ENCODE measurements at places on chromosomes 5 and 9. TPM values are rescaled to one million over a fixed set of nuclear protein-coding genes. Genes with fewer than 3 reads are reported as not detected.
A peak's percentile ranks its signal among the peaks of the same experiment; 100 is the strongest.

- no peak for DNase-seq
These were observed 5.6 kb downstream of the JMY start for GRCh38 chr5:79241535-79241979.

DNA sequence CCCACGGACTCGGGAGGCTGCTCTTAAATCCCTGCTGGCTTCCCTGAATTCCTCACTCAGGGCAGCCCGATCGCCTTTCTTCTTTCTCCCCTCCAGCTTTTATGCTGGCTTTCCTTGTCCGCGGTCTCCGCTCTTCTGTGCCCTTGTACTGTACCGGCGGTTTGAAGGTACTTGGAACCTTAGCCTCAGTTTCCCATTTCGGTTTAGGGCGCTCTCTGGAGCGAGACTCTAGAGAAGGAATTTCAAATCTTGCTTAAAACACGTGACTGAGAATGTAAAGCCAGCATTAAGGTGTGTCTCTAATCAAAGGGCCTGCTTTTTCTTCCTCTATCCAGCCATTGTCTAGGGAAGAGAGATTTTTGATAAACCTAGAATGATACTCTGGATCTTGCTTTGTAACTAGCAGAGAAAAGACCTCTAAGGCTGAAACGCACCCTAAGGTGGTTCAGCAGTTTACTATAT is 650 bp downstream of the GPR107 start:
- DNase-seq = peak; percentile 46

DNA sequence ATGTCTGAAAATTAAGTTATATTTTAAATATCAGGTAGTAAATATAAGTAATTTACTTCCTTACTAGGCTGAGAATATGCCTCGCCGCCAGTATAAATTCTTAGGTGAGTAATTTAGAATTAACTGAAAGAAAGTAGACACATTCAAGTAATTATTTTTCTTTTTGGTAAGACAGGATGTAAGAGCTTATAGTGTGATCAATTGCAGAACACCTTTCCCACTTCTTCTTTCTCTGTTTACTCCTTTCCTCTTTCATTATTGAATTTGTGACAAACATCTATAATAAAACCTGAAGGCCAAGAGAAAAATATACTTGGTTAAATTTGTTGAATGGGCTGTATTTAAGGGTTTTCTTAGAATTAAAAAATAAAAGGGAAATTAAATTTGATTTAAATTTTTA is 195.1 kb upstream of the CDKN2B start:
- DNase-seq = no peak

- DNase-seq = no peak
These were observed 42.2 kb downstream of the SECISBP2 start for GRCh38 chr9:89360465-89360864.

DNA sequence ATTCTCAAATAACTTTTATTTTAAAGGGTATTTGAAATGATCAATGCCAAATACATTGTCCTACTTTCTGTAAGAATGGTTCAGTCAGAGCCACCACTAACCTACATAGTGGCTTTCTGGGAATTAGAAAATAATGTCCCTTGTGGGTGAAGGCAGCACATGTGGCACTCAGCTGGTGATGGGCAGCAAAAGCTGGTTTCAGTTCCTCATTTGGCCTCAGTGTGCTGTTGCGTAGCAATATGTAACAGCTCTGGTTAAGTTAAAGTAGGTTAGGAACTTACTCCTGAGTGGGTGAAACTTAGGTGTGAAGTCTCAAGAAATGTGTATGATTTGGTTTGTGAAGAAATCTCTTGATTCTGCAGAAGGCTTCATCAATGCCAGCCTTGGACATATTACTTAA is 99.6 kb upstream of the SPEF2 start:
- no peak for DNase-seq

GRCh38 chr9:72763022-72763421 is 189.8 kb downstream of the ALDH1A1 start:
- no peak for DNase-seq

GRCh38 chr5:139384591-139385051 is 1.5 kb upstream of the SLC23A1 start:
- no peak for DNase-seq

DNA sequence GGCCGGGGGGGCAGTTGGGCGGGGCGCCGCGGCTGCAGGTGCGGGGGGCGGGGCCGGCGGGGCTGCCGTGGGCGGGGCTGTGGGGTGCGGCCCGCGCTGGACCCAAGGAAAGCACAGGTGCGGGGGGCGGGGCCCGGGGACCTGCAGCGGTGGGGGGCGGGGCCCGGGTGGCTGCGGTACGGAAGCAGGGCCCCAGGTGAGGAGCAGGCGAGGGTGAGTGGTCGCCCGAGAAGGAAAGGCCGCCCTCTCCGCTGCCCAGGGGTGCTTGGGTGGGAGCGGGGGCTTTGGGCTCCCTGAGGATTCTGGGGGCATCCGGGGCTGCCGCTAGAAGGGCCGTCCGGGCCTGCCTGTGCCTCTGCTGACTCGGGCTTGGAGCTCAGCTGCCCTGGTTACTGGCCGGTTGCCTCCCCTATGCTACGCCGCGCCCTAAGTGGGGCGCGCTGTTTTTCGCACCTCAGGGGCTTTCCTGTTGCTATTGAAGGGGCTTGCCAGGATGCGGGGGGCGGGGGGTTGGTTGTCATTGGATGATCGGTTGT is 767 bp downstream of the RALGPS1 start:
- peak; percentile 19 for DNase-seq

GRCh38 chr5:59840200-59840601 is 53.3 kb downstream of the PDE4D start:
- DNase-seq = peak; percentile 3

DNA sequence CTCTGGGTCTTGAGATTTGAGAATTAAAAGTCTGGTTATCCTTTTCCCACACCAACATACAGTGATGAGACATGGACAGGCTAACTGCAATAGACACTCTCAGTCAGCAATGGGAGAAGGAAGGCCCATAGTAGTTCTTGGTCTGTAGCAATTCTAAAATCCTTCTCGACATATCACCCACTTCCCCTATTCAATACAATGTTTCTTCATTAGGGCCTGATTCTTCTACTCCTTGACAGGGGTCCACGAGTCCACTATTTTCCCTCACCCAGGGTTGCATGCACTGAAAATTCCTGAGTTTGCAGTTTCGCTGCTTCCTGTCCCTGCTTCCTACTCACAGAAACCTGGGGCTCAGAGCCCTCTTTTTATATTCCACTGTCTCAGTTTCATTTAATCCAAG is 402.8 kb downstream of the MAT2B start:
- DNase-seq = no peak

GRCh38 chr5:33343676-33344327 is 97.0 kb upstream of the TARS1 start:
- peak; percentile 89 for DNase-seq

GRCh38 chr9:98850851-98851729 is 43.6 kb downstream of the GALNT12 start:
- no peak for DNase-seq

DNA sequence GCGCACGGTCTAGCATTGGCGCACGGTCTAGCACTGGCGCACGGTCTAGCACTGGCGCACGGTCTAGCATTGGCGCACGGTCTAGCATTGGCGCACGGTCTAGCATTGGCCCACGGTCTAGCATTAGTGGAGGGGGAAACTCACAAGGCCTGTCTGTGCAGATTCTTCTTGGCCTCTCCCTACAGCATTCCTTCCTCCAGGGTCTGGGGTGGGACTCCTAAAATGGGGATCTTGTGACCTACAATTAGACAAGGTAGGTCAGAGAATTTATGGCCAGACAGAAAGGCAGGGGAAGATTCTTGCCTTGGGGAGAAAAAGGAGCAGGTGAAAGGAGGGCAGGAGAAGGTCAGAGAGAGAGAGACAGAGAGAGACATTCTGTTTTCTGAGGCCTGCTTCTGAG is 5.4 kb upstream of the GBGT1 start:
- no peak for DNase-seq

SHLD3 gene
- polyA plus RNA-seq = 2.3 TPM

BAAT gene
- polyA plus RNA-seq = not detected

PCDHB15 gene
- polyA plus RNA-seq = 1.5 TPM
